ENCODE measurements at places on chromosomes 7 and 10. TPM values are rescaled to one million over a fixed set of nuclear protein-coding genes. Genes with fewer than 3 reads are reported as not detected.

SFR1 gene
- 5.5 TPM for total RNA-seq

RBP3 gene
- total RNA-seq, result not detected

COPG2 gene
- total RNA-seq, result 68.8 TPM

MEOX2 gene
- 2.3 TPM for total RNA-seq

GPER1 gene
- 1.6 TPM for total RNA-seq

GLCCI1 gene
- 3.6 TPM for total RNA-seq

SEMA3E gene
- total RNA-seq, result 3.2 TPM

RNF32 gene
- 2.9 TPM for total RNA-seq

NRP1 gene
- 37.3 TPM for total RNA-seq

DNA sequence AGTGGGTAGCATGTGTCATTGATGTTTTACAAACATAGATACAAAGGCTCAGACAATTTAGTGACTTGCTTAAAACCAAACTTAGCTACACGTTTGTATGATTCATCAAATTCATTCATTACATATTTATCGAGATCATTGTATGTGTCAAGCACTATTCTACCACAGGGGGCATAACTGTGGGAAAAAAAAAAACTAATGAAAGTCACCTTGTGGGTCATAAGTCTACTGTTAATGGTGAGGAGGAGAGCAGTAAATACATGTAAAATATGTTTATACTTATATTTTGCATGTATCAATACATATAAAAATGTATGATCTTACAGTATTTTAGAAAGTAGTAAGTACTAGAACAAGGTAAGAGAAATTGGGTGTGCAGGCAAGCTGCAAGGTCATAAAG is 933.8 kb downstream of the IPMK start:
- DNase-seq, result no peak

- peak; percentile 85 for DNase-seq
These were observed 3.8 kb upstream of the DDX50 start for GRCh38 chr10:68897336-68897741.

- no peak for DNase-seq
These were observed 5.9 kb downstream of the CPA2 start for GRCh38 chr7:130272381-130273080.

DNA sequence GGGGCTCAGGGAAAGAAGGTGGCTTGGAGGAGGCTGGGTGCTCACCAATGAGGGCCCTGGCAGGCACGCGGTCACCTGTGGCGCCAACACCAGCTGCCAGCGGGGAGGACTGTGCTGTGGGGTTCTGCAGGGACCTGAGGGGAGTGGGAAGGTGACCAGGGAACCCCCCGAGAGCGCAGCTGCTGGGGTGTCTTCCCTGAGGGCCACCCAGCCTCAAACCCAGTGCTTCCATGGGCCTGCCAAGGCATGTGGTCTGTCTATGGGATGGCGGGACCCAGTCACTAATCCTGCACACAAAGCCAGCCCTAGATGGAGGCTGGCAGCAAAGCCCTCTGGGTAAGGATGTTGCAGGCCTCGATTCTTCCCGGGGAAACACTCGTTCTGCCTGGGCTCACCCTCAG is 117.1 kb downstream of the EBF3 start:
- no peak for DNase-seq

- no peak for DNase-seq
These were observed 964.9 kb downstream of the REEP3 start for GRCh38 chr10:64486149-64486548.

GRCh38 chr7:39624442-39624807 is 1.1 kb downstream of the RALA start:
- peak; percentile 28 for DNase-seq

- no peak for DNase-seq
These were observed 17.9 kb upstream of the CHCHD3 start for GRCh38 chr7:133099633-133100286.

DNA sequence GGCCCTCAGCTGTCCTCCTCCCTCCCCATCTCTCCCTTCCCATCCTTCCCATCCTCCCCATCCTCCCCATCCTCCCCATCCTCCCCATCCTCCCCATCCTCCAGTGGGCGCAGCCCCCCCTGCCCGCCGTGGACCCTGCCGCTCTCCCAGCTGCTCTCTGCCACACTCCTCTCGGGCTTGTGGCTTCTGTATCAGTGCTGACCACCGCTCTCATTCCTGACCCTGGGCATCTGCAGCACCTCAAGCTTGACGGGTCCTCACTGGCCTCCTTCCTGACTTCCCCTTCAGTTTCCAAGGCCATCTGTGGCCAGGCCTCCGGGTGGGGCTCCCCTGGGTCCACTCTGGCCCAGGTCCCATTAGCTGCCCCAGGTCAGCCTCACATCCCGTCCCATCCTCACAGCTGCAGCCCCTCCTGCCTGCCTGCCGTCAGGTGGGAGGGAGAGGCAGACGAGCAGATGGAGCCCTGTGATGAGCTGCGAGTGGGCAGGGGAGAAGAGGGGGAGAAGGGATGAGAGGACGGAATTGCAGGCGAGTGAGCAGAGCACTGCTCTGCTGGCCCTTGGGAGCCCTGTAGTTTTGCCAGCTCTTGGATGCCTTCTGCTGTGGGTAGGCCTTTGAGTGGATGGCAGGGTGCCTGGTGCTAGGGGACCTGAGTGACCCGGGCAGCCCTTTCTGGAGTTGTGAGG is 35.7 kb downstream of the LHPP start:
- no peak for DNase-seq

DNA sequence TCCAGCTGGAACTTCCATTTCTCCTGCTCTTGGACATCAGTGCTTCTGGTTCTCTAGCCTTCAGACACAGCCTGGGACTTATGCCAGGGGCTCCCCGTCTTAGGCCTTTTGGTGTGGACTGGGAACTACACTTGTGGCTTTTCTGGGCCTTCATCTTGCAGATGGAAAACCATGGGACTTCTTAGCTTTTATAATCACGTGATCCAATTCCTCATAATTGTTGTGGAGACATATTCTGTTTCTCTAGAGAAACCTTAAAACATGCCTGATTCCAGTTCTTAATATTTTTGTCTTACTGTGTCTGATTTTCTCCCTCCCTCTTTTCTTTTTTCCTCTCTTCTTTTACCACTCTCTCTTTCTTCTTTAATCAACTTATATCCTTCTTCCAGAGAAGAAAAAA is 224.2 kb upstream of the FOXP2 start:
- no peak for DNase-seq

GRCh38 chr7:16144361-16144760 is 277.0 kb downstream of the CRPPA start:
- DNase-seq, result no peak

DNA sequence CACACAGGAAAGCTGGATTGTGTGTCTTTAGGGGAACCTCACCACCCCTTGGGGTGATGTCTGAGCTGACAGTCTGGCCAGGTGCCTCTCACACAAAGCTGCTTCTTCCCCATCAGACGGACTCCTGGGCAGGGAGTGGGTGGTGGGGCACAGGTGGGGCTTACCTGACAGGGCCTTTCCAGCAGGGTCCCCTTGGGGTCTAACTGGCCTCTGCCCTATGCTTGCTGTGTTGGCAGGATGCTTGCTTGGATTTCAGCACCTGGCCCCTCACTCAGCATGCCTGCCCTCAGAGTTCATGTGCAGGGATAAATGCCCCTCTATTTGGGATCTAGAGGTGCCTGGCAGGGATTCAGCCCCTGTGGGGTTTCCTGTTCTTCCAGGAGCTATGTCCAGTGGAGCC is 496.9 kb upstream of the ZMIZ1 start:
- DNase-seq, result no peak

DNA sequence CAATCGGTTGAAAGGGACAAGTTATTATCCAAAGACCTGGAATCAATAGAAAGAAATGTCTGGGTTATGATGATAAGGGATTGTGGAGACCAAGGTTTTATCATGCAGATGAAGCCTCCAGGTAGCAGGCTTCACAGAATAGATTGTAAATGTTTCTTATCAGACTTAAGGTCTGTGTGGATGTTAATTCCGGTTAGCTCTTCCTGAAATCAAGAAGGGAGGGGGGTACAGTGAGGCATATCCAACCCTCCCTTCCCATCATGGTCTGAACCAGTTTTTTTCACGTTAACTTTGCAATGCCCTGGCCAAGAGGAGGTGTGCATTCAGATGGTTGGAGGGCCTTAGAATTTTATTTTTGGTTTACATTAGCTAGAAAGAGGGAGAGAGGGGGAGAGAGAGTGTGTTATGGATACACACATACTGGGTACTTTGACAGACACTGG is 9.8 kb upstream of the LRRC61 start:
- no peak for DNase-seq

DNA sequence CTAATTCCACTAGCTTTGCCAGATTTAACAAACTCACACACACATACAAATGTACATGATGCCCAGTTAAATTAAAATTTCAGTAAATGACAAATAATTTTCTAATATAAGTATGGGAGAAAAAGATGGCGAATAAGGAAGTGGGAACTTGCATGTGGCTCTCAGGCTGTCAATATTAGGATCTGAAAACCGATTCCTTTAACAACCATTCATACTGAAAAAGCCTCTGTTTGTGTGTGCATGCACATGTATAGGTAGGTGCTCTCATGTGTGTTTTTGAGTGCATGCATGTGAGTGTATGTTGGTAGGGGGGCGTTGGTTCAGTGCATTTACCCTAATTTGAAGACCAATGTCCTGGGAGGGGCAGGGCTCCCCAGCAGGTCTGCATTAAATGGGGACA is 125.3 kb downstream of the HTR7 start:
- DNase-seq, result no peak

DNA sequence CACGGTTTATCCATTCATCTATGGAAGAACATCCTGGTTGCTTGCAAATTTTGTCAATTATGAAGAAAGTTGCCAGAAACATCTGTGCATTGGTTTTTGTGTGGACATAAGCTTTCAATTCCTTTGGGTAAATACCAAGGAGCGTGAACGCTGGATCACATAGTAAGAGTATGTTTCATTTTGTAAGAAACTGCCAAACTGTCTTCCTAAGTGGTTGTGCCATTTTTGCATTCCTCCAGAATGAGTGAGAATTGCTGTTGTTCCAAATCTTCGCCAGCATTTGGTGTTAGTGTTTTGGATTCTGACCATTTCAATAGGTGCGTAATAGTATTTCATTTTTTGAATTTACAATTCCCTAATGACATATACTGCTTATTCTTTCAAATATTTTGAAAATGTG is 155.3 kb upstream of the FRMD4A start:
- no peak for DNase-seq

- peak; percentile 15 for DNase-seq
These were observed 15.5 kb upstream of the PTPRN2 start for GRCh38 chr7:158602905-158603772.

DNA sequence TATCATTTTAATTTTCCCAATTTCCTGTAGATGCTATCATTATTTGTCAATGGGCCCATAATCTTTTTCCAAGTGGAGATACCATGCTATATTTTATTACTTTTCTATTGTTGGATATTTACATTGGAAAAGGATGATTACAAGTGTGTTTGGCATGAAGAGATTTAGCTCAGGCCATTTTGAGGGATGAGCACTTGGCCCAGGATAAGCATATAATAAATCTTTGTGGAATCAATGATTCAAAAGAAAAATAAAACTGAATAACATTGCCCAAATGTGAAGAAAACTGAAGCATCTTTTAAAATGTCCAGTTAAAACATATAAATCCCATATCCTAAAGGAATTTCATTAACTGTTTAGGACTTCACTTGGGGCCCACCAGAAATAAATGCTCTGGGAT is 260.9 kb upstream of the BMPER start:
- DNase-seq, result no peak

DNA sequence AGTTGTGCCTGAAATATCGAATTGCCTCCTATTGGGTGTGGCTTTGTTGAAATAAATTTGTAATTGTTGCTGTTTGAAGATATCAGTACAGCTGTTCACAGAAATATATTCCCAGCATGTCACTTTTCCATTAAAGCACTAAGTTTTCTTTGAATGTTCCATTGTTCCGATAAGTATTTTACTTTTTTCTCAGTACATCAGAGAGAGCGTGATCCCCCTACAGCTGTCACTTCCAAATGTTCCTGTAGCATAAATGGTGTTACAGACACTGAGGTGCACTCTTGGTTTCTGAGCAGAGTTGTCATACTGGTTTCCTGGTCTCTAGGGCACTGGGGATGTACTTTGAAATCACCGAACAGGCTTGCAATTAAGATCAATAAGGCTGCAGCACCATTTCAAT is 189.2 kb downstream of the CCSER2 start:
- DNase-seq, result no peak

- no peak for DNase-seq
These were observed 180.5 kb downstream of the TAX1BP1 start for GRCh38 chr7:27920281-27920946.

DNA sequence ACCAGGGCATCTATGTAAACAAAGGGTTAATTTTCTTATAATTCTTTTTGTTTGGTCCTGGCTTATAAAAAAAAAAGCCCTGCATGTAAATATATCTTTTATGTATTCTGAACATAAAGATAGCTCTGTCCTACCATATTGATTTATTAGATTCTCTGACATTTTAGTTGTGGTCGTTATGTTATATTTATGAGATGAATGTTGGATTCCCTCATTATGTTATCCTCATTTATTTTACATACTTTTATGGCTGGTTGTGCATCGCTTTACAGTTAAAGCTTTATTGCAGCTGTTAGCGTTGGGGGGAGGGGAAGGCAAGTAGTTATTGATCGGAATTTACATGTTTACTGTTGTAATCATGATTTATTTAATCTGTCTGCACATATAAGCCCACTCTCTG is 431.5 kb downstream of the LRMDA start:
- no peak for DNase-seq

GRCh38 chr10:94066411-94066810 is 72.7 kb downstream of the PLCE1 start:
- DNase-seq, result peak; percentile 76

DNA sequence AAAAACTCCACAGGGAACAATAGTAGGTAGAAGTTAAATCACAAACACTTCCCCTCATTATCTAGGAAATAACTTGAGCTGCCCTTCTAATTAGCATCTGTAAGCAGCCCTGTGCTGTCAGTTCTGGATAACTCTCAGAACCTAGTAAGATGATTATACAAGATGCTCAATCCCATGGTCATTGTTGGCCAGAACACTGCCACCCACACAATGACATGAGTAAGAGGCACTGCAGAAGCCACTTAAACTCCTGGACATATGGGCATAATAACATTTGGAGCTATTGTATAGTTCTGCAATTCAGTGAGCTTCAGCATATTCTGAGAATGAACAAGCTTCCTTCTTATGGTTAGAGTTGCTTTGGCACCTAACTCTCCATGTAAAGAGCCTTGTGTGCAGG is 153.8 kb downstream of the PLPP4 start:
- DNase-seq, result no peak

DNA sequence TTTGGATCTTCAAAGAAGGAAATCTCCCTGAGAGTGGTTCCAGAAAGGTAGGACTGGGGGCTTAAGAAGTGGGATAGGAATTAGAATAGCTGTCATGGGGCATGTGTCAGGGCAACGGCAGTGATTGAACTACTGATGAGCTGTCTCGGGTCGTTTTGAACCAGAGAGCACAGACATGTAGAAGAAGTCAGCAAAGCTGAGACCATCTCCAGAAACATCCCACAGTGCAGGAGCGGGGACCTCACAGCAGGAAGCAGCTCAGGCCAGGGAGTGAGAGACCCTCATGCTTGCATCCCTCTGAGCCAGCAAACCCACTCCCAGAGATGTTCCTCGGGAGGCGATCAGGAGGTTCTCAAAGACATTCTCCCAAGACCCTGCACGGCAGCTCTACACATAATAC is 60.1 kb downstream of the AOC1 start:
- DNase-seq, result no peak

GRCh38 chr7:33702514-33703054 is 202.8 kb upstream of the BMPER start:
- peak; percentile 61 for DNase-seq

- DNase-seq, result no peak
These were observed 411.5 kb downstream of the SFMBT2 start for GRCh38 chr10:6999232-6999925.
